Suppressor macrophage treated with lipopolysaccharide for 1 hour (primary cell): ENCODE measurements at places on chromosomes 2 and 18.

DNA sequence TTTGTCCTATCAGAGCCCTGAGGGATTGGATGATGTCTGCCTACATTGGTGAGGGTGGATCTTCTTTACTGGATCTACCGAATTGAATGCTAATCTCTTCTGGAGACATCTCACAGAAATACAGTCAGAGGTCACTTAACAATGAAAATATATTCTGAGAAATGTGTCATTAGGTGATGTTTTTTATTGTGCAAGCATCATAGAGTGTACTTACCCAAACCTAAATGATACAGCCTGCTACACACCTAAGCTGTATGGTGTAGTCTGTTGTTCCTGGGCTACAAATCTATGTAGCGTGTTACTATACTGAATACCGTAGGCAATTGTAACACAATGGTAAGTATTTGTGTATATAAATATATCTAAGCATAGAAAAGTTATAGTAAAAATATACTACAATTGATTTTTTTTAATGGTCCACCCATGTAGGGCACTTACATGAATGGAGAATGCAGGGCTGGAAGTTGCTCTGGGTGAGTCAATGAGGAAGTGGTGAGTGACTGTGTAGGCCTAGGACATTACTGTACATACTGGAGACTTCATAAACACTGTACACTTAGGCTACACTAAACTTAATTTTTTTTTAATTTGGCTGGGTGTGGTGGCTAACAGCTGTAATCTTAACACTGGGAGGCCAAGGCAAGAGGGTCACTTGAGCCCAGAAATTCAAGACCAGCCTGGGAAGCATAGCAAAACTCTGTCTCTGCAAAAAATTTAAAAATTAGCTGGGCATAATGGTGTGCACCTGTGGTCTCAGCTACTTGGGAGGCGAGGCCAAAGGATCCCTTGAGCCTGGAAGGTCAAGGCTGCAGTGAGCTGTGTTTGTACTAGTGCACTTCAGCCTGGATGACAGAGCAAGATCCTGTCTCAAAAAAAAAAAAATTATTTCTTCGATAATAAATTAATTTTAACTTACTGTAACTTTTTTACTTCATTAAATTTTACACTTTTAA is 226.3 kb upstream of the UBE2E3 start:
- DNase-seq: no peak

DNA sequence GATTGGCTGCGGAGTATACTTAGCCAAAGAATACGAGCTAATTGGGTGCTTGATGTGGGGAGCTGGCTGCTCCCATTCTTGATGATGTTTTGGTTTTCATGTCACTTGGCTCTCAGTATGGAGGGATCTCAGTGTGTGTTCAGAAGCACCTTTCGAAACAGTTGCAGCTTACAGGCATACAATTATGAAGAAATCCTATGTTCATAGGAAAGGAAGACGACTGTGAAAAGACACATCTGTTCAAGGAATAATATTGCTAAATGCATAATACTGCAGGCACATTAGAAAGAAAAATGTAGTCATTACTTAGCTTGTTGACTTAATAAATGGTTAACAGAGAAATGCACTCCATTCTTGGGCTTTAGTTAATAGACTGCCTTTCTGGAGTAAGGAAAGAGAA is 4.1 kb downstream of the LRRC30 start:
- no peak for DNase-seq

DNA sequence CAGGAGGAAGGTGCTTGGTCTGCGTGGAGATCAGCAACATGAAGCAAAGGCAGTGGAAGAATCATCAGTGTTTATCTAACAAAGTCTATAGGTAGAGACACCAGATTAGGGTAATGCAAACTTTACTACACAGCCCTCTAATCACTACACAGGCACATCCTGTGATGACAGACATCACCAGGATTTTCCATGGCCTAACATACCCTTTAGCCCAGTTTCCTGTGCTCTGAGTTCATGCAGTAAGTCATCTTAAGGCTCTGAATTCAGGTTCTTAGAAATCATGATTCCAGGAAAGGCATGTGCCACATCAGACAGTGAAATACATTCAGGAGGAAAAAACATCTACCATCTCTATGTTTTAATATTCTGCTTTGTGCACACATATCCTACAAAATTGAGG is 708.5 kb upstream of the SLC8A1 start:
- no peak for DNase-seq

DNA sequence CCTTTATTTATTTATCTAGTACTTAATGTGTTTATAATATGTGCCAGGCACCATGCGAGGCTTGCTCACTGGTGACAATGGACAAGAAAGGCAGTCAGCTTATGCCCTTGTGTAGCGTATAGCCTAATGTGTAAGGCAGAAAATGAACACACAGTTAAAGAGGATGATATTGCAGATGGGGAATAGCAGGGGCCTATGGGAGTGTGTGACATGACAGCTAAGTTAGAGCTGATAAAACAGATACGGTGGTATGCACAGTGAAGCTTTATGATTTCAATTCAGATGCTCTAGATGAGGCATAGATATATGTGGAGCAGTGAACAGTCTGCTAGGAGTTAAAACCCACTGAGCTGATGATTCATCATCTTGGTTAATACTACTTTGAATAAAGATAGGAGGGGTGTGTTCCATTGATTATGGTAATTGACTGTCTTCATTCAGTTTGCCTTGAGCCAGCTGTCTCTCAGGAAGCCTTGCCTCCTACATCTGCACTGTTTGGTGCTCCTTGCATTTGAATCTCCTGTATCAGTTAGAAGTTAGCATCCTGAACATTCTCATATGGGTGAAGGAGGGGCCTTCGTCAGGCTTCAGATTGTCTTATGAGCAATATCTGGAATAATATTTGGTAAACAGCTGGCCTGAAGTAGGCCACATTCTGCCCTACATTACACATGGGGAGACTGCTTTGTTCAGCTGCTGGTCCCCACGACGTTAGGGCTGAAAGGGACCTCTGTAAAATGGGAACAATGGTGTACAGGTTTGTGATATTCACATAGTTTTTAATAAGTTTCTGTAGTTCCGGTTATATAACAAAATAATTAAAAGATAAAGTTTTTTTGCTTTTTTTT is 13.2 kb downstream of the MAP4K4 start:
- peak; percentile 58 for DNase-seq

DNA sequence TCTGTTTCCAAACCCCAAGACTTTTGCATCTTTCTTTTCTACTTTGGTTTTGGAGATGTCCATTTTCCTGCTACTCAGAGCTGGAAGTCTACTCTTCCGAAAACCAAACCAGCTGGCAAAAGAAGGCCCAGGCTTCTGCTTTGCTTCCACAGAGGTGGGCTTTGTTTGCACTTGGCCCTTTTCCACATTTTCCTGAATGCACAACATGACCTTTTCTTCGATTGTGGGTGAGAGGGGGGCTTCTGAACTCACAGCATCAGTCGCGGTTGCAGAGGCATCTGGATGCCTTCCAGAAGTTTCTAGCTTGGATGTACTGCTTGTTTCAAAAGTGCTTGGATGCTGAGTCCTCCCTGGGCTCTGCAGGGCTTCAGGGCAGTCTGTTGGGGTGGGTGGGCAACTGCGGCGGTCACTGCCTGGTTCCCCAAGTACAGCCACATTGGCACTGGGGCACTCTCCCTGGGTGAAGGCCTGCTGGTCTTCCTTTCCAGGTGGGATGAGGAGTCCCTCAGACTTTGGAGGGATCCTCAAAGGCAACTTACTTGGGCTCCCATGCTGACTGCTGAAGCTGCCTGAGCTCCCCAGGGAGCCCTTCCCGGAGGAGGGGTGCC is 112.3 kb upstream of the LYPD1 start:
- no peak for DNase-seq
